ENCODE measurements at places on chromosomes 4 and X.

GRCh38 chr4:22348410-22348809 lies 167.5 kb downstream of the ADGRA3 start:
- DNase-seq = no peak

DNA sequence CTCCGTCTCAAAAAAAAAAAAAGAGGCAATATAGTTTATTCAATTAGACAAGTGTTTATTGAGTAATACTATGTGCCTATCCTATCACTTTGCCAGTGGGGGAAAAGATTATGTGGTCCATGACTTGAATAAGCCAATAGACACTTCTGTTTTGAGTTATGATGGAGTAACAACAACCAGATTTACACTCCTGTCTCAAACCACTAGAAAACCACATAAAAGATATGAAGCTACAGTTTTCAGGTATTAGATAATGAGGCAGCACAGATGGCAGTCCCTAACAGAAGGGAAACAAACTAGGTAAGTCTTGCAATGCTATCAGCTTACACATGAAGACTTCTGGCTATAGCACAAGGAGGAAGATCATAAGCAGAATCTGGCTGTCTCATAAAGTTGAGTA lies 22.5 kb downstream of the NFXL1 start:
- no peak for DNase-seq

DNA sequence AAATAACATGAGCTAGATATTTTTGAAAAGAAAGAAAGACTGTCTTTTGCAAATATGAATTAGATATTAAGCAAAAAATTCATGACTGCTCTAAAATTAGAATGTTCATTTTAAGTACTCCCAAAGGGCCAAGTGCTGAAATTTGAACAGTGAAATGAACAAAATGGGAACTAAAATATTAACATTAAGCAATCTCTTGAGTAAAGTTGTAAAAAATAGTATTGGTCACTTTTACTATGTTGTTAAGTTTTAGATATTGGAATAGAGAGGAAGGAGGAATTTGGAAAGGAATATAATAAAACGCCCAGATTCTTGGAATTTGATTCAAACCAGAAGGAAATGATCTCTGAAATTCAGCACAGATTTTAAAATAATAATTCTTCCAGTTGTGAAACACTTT lies 125.9 kb upstream of the ANK2 start:
- DNase-seq = no peak

- peak; percentile 48 for DNase-seq
Observed at GRCh38 chr4:57109411-57109846, 756 bp downstream of the IGFBP7 start.

DNA sequence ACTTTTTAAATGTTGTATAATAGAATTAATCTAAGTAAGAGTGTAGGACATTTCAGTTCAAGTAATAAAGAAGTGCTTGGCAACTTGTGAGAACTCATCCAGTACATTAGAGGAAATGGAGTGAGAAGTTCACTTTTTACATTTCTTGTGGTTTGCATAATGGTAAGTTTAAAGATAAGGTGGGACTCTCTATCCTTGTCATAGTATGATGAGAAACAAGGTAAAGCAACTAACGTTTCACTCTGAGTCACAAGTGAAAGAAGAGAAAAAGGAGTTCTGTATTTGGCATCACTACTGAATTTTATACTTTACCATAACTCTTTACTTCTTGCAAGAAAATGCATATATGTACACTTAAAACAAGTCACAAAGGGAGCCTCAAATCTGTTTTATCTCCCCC lies 219.4 kb downstream of the SLC4A4 start:
- no peak for DNase-seq

DNA sequence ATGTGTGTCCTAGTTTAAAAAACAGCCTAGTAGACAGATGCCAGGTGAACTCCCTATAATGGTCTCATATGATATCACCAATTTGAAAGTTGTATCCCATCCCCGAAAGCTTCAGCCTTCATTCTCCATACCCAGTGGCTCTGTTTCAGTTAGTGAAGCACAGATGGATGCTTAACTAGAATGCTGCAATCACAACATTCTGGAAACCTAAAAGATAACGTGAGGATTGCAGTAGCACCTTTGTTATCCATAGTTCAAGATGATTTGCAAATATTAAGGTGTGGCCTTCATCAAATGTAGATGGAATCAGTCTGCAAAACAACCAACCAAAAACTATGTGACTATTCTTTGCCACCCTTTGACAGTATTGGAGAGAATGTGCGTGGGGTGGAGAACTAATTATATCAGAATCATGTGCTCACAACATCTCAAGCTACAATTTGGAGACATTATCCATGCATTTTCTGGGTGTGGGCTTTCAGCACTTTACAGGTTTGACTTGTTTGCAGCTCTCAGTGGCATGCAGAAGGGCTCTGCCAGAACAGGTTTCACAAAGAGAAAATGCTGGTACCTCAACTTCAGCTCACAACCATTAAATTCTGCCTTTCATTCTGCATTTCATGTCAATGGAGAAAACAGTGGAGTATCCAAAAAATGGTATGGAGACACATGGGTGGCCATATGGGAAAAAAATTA lies 18.3 kb upstream of the PPID start:
- no peak for DNase-seq

DNA sequence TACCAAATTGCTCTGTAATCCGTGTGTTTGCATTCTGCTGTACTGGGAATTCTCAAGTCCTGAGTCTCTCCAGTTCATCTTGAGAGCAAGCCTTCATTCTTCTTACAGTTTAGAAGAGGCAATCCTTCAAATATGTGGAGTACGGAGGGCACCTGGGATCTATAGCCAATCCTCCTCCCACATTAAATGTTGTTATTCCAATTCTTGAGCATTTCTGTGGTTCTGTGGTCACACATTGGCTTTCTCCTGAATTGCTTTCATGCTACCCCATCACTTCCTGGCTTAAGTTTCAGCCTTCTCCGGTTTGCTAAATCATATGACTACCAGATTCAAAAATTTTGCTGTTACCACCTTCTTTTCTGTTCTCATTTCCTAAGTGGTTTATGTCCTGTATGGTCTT lies 611.1 kb downstream of the PCDH19 start:
- DNase-seq = no peak

DNA sequence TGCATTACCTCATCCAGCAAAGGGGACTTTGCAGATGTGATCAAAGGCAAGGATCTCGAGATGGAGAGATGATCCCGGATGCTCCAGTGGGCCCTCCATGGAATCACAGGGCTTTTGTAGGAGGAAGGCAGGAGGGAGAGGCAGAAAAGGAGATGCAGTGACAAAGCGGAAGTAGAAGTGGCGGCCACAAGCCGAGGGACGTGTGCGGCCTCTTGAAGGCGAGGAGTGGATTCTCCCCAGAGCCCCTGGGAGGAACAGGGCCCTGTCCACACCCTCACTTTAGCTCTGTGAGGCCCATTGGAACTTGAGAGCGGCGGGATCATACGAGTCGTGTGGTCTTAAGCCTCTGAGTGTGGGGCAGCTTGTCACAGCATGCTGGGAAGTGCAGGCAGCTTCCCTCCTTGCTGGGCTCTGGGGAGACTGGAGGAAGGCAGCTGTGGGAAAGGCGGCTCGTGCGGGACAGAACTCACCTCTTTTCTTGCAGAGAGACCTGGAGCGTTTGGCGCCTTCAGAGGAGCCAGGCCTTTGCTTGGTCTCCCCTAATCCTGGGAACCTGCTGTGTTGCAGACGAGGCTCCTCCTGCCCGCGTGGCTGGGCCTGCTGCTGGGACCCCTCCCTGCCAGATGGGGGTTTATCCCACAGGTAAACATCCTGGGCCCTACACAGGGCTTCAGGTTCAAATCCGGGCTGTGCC lies 10.2 kb downstream of the SH3TC1 start:
- DNase-seq = no peak

DNA sequence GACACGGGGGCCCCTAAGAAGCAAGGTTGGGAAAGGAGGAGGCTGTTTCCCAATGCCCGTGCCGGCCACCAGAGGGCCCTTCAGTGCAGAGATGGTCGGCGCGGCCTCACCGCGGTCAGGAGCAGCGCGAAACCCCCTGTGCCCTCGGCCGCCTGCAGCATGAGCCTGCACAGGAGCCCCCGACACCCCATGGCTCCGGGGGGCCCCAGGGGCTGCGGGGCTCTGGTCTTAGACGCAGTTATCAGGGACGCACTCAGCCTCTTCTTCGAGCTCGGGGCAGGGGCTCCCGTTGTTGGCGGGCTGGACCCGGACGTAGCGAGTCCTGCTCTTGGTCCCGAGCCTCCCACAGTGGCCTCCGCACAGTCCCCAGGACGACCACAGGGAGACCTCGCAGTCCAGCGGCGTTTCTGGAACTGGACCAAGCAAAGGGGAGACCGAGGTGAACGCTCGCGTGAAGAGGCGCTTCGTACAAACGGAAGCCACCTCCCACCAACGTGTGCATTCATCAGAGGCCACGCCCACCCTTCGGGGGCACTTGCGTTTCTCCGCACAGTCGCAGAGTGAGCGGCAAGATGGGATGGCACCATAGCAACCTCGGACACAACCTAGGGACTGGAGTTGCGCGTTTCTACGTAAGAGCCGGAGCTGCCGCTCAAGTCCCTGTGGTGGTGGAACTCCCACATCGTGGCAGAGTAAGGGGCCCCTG lies 5.0 kb downstream of the SPON2 start:
- DNase-seq = peak; percentile 93

- no peak for DNase-seq
Observed at GRCh38 chr4:119726505-119726904, 97.9 kb upstream of the PDE5A start.

GRCh38 chr4:108213308-108213707 lies 44.6 kb upstream of the LEF1 start:
- DNase-seq = peak; percentile 45

DNA sequence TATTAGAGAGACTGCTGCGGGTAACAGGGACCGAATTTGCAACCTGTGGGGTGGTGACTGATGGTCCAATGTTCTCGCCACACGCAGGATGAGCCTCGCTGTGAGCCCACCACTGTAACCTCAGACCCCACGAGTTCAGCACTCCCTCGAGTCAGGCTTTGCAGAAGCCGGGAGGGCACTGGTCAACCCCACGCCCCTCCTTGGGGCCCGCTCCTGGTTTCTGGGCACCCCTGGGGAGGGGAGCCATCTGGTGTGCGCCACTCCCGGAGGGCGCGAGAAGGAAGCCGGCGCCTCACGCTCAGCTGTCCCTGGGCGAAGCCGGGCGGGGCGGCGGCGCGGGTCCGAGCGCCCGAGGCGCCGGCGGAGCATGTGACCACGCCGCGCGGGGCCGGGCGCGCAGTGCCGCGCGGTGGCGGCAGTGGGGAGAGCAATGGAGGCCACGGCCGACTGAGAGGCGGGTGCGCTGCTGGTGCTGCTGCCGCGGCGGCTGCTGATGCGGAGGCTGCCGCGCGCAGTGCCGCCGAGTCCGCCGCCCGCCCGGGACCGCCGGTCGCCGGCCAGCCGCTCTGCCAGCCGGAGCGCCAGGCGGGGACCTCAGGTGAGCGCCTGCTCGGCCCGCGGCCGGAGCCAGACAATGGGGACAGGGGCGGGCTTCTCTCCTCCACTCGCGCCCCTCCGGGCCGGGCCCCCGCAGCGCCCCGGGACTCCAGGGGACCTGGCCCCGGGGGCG lies 100.1 kb downstream of the CEP135 start:
- DNase-seq = peak; percentile 91

DNA sequence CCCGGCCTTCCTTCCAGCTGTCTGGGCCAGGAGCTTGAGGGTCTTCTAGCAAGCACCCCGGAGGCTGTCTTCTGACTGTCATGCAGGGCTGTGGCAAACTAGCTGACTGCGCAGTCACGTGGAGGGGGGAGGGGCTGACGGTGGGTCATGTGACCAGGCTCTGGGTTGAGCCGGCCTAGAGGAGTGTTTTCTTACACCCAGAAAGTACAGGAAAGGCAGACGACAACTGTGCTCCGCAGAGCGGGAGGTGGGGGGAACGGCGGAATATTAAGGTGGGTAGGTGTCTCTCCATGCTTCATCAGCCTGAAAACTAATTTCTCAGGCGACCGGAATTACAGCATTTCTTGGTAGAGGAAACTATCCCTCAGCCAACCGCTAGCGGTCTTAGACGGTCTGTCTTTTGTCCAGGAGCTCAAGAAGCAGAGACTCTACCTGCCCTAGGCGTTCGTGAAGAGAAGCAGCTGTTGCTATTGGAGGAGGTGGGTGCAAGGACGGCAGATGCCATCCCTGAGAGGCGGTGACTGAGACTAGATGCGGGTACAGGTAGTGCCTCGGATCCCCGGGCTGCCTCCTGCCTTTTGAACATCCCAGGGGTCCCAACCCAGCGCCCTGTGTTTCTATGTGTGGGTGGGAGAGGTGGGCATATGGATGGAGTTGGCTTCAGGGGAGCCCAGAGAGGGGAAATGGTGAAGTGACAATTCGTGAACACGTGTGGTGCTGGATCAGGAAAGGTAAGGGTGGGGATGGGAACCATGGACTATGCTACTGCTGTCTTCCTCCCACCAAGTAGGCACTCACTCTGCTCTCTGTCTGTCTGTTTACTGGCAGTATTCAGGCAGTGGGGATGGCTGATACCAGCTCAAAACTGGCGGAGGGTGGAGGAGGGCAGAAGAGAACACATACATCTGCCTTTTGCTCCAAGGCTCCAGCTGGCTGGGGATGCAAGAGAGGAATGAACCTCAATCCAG lies 8.8 kb downstream of the GPRASP1 start:
- DNase-seq = peak; percentile 90

DNA sequence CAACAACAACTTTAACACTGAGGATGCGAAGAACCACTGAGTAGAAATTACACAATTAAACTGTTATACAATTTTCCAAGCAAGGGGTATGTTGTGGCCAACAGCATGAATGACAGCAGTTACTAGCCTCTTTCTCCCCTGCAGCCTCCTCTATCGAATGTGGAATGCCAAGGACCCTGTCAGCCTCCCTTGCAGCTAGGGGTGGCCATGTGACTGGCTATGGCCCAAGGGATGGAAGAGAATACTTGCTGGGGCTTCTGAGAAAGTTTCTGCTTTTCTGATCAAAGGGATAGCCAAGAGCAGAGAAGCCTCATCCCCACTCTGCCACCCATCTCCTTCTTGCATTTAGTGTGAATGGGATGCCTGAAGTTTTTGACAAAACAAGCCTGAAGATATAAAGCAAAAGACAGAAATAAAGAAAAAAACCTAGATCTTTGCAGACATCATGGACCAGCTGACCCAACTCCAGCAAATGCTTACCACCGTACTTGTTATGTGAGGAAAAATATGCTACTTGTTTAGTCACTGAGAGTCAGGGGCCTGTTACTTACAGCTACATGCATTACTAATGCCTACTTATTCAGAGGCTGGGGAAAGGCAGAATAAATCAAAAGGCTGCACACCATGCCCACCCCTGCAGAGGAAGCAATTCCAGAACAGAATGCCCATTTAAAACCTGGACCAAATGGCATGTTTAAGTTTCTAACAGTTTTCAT lies 32.0 kb downstream of the DCTD start:
- DNase-seq = no peak

- DNase-seq = no peak
Observed at GRCh38 chr4:16464651-16465050, 238.4 kb upstream of the TAPT1 start.

GRCh38 chrX:40871385-40872082 lies 136.2 kb upstream of the MED14 start:
- DNase-seq = no peak

- DNase-seq = no peak
Observed at GRCh38 chr4:169348541-169348940, 77.8 kb upstream of the SH3RF1 start.

Data from eye (tissue), 1 donor.